ENCODE measurements at places on chromosomes 5 and 9.

DNA sequence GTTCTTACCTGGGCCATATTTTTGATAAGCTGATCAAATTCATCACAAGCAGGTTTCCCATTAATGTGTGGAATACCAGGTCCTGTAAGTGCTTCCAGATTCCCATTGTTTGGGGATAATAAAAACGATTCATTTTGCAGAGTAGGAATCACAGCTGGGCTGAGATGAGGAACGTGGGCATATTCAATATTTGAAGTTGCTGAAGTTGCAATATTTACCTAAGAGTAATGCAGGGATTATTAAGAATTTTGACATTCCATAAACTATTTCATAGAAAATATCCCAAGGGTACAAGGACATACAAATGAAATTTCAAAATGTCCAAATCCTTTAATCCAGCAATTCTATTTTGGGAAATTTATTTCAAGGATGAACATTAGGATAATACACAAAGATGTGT is 55.1 kb downstream of the MPDZ start:
- DNase-seq, result no peak

GRCh38 chr9:3007326-3007725 is 163.4 kb upstream of the PUM3 start:
- DNase-seq, result no peak

DNA sequence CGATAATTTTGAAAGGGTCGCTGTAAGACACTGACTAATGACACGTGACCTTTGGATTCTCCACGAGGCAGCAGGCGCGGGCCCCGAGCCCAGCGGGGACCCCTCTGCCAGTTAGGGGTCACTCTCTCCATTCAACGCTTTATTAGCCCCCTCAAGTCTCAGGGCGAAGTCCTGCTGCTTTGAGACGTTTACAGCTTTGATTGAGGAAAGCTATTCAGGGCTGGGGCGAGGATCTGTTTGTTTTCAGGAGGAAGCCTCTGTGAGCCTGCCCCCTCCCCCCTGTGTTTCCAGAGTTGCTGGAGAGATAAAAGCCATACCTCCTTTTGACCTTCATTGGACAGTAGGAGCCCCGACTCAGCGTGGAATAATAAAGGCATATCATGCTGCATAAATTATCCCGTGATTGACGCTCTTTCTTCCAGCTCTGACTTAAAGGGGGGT is 31.4 kb upstream of the MSX2 start:
- no peak for DNase-seq

GRCh38 chr9:115665519-115665918 is 488.1 kb upstream of the PAPPA start:
- no peak for DNase-seq

DNA sequence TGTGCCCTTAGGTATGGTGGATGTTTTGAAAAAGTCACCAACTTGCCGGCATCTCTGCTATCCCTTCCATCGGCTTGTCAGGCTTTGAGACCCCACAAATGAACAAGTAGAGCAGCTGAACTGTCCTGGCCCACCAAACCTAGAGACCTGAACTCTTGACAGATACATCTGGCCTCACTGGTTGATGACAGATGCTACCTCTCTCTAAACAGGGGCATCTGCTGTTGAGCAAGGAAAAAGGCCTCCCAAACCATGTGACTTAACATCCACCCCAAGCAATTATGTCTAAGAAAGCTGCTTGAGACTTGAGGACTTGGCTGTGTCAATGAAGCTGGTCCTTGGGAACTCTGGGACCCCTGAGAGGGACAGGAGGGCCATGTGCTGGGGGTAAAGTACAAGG is 2.3 kb downstream of the CCNI2 start:
- DNase-seq, result no peak

DNA sequence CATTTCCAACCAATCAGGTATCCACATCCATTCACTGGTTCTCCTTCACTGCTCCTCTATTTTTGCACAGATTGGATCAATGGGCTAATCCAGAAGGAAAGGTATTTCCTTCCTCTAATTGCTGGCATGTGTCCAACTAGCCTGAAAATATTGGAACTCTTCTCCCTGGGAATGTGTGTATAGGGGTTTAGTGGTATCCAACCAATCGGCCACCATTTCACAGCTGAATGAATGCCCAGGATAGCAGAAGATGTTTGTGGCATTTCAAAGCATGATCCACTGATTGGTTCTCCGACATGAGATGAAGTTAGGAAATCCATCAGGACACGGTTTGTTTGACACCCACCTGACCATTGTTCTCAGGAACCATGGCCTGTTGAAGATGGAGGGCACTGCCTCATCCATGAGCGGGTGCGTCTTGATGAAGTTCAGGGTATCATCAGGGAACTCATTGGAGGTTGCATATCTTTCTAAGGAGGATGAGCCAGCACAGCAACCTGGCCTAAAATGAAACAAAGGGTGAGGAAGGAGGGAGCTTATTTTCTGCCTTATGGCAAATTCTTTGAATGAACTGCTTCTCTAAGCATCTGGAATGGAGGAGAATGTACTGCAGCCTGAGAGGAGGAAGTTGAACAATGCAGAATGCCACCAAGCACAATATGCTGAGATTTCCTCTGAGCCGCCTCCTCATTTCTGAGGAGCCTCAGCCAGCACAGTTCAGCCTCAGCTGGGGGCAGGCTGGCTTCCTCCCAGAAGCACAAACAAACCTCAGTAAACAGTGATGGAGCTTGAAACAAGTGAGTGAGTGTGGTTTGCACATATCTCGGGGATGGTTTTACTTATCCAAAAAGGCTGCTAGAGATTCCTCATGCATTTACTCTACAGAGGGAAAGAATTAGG is 94.6 kb downstream of the SEMA6A start:
- DNase-seq, result no peak

- no peak for DNase-seq
Observed at GRCh38 chr5:83285661-83286398, 185.7 kb upstream of the VCAN start.

GRCh38 chr9:6782981-6783380 is 25.2 kb downstream of the KDM4C start:
- DNase-seq, result no peak

DNA sequence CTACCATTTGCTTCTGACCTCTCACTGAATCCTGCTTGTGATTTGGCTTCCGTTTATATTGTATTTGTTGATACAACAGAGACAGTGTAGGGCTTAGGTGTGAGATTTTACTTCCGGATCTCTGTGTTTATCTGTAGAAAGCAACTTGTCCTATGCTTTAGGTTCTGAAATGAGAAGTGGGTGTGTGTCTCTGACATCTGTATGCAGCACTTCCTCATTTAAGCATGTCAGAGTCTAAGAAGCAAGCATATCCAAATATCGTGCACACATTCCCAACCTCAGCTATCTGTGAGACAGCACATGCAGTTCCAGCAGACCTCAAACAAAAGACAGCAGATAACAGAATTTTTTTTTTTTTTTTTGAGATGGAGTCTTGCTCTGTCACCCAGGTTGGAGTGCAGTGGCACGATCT is 16.3 kb downstream of the KLF9 start:
- DNase-seq, result no peak

GRCh38 chr9:128056086-128056485 is 11.0 kb downstream of the NAIF1 start:
- DNase-seq, result no peak

- no peak for DNase-seq
Observed at GRCh38 chr9:16308645-16309044, 561.8 kb downstream of the BNC2 start.

- DNase-seq, result no peak
Observed at GRCh38 chr5:154107756-154108155, 69.0 kb downstream of the MFAP3 start.
